Heart right ventricle (tissue), 16 donors: ENCODE measurements at places on chromosomes 1 and 21.

GRCh38 chr1:205111354-205111753, 10.4 kb downstream of the RBBP5 start:
- no peak for DNase-seq

GRCh38 chr21:41349619-41350390, 12.0 kb upstream of the MX2 start:
- DNase-seq = no peak

DNA sequence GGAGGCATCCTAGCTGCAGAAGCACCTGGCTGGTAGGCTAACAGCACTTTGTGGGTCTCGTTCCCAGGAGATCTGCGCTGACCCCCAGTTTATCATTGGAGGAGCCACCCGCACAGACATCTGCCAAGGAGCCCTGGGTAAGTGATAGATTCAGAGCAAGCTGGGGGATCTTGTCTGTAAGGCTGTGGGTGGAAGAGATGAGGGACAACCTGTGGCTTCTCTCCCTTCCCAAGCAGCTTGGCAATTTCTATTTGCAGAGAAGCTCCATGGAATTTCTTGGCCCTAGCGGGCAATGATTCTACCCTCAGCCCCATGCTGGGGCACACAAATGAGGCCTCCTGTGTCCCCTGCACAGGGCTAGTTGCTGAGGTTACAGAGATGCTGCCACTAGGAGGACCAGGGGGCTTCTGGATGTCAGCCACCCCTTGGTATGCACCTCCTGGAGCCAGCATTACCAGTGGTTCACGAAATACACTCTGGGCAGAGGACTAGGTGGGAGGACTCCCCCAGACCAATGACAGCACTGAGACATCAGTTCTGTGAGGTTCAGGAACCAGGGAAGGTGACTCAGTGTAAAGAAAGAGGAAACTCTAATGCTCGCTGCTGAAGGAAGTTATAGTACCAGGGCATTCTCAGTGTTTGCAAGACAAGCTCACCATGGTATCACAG, 5.5 kb downstream of the CAPN2 start:
- no peak for DNase-seq

DNA sequence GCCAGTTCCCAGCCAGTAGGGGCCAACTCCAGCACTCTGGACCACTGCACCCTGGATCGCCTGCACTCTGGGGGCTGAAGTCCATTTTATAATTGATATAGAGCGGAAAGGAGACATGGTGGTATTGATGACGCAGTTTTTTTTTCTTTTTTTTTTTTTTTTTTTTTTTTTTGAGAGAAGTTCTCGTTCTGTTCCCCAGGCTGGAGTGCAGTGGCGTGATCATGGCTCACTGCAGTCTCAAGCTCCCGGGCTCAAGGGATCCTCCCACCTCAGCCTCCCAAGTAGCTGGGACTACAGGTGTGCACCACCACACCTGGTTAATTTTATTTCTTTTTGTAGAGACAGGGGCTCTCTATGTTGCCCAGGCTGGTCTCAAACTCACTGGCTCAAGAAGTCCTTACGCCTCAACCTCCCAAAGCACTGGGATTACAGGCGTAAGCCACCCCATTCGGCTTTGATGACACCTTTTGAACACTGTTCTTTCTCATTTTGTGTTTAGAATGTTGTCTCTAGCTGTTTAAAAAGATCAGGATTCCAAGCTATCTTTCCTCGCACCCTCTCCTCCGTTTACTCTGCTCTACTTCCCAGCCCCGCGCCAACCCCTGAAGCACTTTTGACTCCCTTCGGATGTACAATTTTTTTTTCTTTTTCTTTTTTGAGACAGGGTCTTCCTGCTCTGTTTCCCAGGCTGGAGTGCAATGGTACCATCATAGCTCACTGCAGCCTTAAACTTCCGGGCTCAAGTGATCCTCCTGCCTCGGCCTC, 960 bp downstream of the MX2 start:
- DNase-seq = no peak

DNA sequence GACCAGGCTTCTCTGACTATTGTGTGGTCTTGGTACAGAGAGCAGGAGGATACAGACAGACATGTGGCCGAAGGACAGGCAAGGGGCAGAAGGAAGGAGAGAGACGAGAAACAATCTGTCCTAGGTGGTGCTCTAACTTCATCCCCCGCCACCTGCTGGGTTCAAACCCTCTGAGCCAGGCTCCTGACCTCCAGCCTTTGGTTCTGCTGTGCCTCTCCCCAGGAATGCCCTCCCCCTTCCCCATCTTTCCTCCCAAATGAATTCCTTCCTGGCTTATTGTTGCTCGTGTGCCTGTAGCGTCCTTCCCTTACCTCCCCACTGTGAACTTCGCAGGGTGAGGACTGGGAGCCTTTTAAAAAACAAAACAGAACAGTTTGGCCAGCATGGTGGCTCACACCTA, 5.4 kb downstream of the TCEA3 start:
- DNase-seq = no peak

GRCh38 chr1:114286960-114287359, 133.3 kb upstream of the SYT6 start:
- no peak for DNase-seq

GRCh38 chr1:146035048-146035423, 13.5 kb upstream of the HJV start:
- no peak for DNase-seq

DNA sequence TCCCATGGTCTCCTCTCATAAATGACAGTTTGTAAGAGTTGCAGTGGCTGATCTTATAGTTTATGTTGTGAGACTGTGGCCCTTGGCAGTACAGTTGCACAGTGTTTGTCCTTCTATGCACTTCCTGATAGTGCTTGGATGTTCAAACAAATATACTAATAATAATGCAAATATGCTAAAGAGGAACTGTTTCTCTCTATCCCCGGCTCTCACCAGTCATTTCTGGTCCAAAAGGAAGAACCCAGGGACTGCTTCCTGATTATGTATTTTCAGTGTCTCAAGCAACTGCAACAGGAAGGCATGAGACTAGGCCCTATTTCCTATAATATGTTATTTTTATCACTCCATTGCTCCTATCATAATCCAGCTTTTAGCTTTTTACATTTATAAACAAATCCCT, 17.0 kb upstream of the SUCO start:
- no peak for DNase-seq

DNA sequence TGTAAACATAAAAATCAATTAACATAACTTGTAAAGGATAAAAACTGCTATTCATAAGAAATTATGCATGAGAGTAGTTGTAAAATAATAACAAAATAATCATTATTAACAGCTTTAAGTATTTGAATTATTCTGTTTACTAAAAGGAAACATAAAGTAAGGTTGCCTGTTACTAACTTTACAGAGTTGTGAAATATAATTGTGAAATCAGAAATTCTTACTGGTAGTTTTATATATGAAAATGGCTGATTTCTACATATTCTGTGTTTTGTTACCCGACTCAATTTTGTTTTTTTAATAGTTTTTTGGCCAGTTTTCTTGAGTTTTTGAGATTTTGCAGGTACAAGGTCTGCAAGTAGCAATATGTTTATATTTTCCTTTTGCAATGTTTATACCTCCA, 27.8 kb downstream of the FNBP1L start:
- no peak for DNase-seq

GRCh38 chr1:20469406-20470076, 16.5 kb downstream of the CAMK2N1 start:
- DNase-seq = no peak

- DNase-seq = peak; percentile 28
These were observed 391.6 kb downstream of the PBX1 start for GRCh38 chr1:164950541-164950986.

DNA sequence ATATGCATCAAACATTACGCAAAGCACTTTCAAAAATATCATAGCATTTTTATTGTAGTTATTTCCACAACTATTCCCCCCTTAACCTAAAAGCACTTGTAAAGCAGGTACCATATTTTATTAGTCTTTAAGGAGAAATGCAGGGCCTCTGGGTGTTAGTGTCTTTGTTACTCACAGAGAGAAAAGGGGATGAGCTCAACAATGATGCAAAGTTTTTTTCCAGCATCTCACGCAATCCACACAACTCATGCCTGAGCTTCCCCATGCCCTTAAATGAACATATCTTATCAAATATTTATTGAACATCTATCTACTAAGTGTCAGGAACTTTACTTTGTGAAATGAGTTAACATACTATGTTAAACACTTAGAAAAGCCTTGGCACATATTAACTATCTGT, 50.6 kb downstream of the BEND5 start:
- no peak for DNase-seq

DNA sequence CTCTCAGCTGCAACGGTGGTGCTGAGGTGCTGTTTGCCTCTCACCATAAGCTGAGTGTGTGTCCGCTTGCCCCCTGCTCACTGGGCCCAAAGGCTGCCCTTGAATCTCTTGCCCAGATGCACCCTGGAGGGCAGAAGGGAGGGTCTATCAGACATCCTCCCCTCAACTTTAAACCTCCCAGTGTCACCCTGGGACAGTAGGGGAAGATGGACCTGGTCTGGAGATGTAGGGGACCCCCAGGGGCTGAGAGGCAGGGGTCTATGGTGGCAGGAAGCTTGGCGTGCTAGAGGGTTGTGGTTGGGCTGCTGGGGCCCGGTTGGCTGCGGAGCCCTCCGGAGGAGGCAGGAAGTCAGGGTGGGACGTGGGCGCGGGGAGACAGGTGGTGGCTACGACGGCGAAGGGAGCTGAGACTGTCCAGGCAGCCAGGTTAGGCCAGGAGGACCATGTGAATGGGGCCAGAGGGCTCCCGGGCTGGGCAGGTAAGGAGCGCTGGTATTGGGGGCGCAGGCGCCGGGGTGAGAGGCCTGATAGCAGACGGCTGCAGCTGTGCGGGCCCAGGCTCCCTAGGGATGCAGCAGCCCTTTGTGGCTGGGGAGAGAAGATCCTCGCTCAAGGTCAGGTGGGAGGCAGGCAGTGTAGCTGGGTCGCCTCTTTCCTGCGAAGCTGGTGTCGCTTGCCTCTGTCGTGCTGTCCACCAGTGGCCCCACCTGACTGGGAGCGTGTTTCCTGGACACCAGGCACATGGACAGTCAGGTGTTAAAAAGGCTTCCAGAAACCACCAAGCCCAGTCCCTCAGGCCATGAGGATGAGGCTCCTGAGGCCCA, at the start of gene LCK:
TSS of gene LCK (plus strand) at position 373 of the 824 bp plus-strand sequence. CDS start 23,065 bp downstream, outside the sequence.
- no peak for DNase-seq

GRCh38 chr1:220458936-220459335, 69.0 kb upstream of the MARK1 start:
- DNase-seq = no peak

DNA sequence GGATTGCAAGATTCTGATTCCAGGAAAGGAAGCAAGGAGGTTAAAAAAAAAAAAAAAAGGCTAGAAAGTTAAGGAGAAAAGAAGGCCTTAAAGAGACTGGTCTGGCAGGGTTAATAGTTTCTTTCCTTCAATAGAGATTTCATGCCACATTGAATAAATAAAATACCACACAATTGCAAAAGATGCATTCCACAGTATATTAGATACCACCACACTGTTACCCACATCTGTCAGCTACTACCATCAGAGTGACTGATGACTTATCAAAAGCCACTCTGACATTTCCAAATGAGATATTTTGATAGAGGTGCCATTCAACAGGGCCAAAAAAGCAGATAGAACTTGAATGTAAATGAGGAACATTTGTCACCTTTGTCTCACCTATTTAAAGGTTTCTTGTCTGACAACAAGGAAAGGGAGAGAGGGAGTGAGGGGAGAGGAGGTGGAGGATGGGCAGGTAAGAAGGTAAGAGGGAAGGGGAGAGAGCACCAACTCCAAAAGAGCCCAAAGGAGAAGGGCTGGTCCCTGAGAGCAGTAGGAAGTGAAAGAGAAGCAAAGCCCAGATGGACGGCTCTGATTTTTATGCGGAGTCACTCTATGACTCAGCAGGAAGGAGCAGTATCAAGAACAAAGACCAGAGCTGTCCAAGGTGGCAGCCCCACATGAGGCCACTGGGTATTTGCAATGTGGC, 38.3 kb downstream of the LRRN2 start:
- no peak for DNase-seq

- DNase-seq = no peak
These were observed 190.1 kb downstream of the PCP4 start for GRCh38 chr21:40057331-40057730.

DNA sequence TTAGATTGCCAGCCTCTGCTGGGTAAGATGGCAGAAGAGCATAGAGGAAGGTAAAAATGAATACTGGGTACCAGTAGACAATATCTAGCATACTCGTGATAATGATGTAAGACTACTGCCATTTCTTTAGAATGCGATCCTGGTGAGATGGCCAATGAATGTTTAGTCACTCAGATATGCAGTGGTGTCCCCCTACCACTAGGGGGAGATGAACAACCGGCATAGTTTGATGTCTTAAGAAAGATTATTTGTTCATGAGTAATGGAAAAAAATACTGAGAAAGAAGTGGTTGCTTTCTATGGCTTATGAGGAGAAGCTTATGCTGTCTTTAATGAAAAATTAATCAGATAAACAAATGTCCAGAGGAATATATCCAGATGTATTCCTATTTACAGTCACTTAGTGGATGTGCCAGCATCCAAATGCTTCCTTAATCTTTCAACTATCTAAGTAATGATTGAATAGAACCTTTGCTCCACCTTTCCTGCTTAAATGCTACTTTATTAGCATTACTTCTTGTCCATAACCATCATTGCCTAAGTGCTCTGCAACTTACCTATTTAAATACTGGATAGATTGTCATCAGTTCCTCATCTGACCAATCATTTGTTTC, 256.6 kb downstream of the ST6GALNAC3 start:
- peak; percentile 14 for DNase-seq

DNA sequence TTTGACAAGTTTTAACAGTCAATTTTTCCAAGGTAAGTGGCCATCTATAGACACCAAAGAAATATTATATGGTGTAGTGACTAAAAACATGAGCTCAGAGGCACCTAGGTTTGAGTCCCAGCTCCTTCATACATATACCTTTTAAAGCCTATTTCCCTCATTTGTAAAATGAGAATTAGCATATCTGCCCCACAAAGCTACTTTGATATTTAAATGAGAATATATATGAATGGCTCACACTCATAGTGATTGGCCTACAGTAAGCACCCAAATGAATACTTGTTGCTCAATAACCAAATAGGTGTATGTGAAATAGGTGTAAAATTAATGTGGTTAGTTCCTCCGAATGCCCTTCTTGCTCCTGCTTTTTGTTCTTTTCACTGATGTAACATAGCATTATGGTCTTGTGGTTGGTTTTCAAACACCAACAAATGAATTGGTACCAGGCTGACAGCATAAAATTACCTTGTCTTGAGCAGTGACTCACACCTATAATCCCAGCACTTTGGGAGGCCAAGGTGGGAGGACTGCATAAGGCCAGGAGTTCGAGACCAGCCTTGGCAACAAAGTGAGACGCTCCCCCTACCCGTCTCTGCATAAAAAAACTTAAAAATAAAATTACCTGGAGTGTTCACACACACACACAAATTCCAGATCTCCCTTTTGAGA, 25.3 kb downstream of the CNIH4 start:
- no peak for DNase-seq
